A375 (cell line): ENCODE measurements at places on chromosomes 1 and 21. TPM values are rescaled to one million over a fixed set of nuclear protein-coding genes. Genes with fewer than 3 reads are reported as not detected.

RAB3B gene
- 0.75 and 0.98 TPM in 2 replicates for total RNA-seq

CYP4B1 gene
- not detected in 2 replicates for total RNA-seq

UMODL1 gene
- total RNA-seq = not detected in 2 replicates

CELA3B gene
- total RNA-seq = not detected in 2 replicates

BMP8B gene
- 10.3 and 10.9 TPM in 2 replicates for total RNA-seq

TMCO4 gene
- 15.9 and 17.8 TPM in 2 replicates for total RNA-seq

F13B gene
- total RNA-seq = not detected in 2 replicates

PIK3R3 gene
- total RNA-seq = 4.4 and 4.8 TPM in 2 replicates

ITLN1 gene
- total RNA-seq = not detected in 2 replicates

DRAXIN gene
- total RNA-seq = 0.04 TPM in 1 of 2 replicates, not detected in the other

KANK4 gene
- not detected in 2 replicates for total RNA-seq

USH2A gene
- under 0.01 and 0.03 TPM in 2 replicates for total RNA-seq

FMO5 gene
- total RNA-seq = 0.29 and 0.53 TPM in 2 replicates

CFAP107 gene
- total RNA-seq = not detected in 2 replicates

HIVEP3 gene
- 16.4 and 20.1 TPM in 2 replicates for total RNA-seq

OLFML2B gene
- 0.16 and 0.34 TPM in 2 replicates for total RNA-seq
